Ascending aorta (tissue), 2 donors: ENCODE measurements at places on chromosomes 7 and 10.

DNA sequence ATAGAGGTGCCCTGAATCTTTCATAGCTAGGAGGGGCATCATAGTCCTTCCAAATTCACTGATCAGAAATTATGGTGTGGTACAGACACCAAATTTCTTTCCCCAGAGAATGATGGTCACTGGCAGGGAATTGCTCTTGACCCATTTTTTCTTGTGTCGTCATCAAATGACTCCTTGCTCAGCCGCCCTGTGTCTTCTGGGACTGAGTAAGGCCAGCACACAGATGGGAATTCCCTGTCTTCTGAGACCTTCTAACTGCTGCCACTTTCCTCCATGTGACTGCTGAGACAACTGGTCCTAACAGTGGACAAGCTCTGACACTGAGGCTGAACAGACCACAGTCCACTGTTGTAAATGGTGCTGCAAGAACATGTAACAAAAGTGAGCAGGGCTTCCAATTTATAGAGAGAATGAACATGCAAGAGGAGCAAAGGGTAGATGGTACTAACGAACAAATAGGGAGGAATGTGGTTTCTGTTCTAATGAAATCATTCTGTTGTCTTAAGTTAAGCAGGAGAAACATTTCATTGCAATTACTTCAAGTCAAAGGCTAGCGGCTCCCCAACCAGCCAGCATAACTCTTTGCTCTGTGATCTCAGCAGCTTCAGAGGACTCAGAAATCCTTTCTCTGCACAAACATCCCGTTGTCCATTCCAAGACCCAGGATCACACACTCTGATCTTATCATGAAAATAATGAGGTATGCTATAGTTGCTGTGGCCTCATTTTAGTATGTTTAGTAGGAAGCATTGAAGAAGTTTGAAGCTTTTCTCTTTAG lies 235.9 kb upstream of the PRSS1 start:
- DNase-seq, result no peak
- no peak overlapping the region for H3K27ac ChIP-seq
- no peaks in the 10 kb centered on the region for H3K4me1 ChIP-seq
- H3K27me3 ChIP-seq, result no peaks in the 10 kb centered on the region
- no peaks in the 10 kb centered on the region for H3K36me3 ChIP-seq

DNA sequence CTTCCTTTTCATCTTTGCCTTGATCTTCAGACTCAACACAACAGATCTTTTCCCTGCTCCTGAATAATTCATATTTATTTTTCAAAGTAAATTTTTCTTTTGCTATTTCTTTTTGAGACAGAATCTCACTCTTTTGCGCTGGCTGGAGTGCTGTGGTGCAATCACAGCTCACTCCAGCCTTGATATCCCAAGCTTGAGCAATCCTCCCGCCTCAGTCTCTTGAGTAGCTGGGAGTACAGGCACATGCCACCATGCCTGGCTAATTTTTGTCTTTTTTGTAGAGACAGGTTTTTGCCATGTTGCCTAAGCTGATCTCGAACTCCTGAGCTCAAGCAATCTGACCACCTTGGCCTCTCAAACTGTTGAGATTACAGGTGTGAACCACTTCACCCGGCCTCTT lies 9.2 kb downstream of the RTKN2 start:
- no peak overlapping the region for H3K4me3 ChIP-seq
- DNase-seq, result no peak
- H3K4me1 ChIP-seq, result no peaks in the 10 kb centered on the region

GRCh38 chr7:12727455-12728191 lies 40.2 kb downstream of the ARL4A start:
- H3K27me3 ChIP-seq, result no peaks in the 10 kb centered on the region
- H3K36me3 ChIP-seq, result no peaks in the 10 kb centered on the region
- DNase-seq, result no peak

DNA sequence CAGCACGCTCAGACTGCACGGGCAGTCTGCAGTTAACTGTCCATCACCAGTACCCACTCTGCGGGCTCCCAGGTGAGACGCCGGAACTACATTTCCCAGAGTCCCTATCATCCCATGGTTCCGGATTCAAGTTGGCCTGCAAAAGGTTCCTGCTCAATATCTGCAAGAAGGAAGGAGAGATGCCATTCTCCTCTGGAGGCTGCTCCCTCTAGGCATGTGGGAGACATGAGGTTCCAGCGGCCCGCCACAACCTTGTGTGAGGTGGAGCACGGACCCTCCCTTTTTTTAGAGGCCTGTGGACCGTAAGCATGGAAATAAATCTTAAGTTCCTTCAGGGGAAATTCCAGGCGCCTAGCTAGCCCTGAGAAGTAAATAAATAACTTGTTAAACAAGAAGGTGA lies 29.7 kb downstream of the NUP42 start:
- H3K36me3 ChIP-seq, result no peaks in the 10 kb centered on the region
- no peaks in the 10 kb centered on the region for H3K4me1 ChIP-seq
- no peak for DNase-seq
- no peak overlapping the region for H3K4me3 ChIP-seq

- H3K36me3 ChIP-seq, result peaks cover 9% of the 10 kb centered on the region
- no peak for DNase-seq
- no peak overlapping the region for H3K4me3 ChIP-seq
- no peak overlapping the region for H3K27ac ChIP-seq
- H3K4me1 ChIP-seq, result no peaks in the 10 kb centered on the region
These were observed 8.3 kb upstream of the BCL7B start for GRCh38 chr7:73565675-73566340.

DNA sequence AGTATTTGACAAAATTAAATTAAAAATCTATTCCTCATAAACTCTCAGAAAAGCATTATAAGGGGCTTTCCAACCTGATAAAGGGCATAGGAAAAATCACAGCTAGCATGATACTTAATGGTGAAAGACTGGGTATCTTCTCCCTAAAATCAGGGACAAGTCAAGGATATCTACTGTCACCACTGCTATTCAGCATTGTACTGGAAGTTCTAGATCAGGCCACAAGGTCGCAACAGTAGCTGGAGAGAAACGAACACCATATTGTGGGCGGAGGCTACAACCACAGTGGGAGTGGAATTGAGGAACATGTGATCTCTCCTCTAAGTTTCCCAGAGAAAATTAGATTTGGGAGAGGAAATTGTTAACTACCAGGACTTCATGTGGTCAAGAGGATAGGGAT lies 70.0 kb upstream of the NAMPT start:
- no peak overlapping the region for H3K27ac ChIP-seq
- no peaks in the 10 kb centered on the region for H3K4me1 ChIP-seq
- H3K4me3 ChIP-seq, result no peak overlapping the region

GRCh38 chr10:121687095-121687813 lies 89.0 kb upstream of the FGFR2 start:
- H3K36me3 ChIP-seq, result no peaks in the 10 kb centered on the region
- H3K4me1 ChIP-seq, result peaks cover 5% of the 10 kb centered on the region
- H3K27me3 ChIP-seq, result no peaks in the 10 kb centered on the region
- no peak overlapping the region for H3K27ac ChIP-seq
- H3K4me3 ChIP-seq, result no peak overlapping the region

DNA sequence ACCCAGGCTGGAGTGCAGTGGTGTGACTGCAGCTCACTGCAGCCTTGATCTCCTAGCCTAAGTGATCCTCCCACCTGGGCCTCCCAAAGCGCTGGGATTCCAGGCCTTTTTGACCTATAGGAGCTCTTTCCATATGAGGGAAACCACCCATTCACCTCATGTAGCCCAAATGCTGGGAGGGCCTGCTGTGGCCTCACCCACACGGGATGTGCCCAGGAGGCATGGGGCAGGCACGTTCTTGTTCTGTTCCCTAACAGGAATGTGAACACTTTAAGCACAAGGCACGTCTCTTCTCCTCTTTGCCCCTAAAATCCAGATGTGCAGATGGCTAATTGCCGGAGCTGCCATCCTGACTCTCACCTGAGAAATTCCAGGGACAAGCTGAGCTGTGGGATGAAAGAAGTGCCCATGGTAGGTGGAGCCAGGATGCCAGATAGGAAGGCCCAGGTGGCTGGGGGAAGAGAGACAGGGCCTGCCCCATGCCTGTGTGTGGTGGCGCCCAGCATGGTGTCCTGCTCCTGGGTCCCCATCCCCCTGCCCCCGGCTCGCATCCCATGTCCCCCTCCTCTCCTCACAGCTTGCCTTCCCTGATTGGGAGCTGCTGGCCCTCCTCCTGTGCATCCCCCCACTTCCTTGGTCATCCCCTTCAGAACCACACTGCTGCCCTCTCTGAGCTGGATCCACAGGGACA lies 17.3 kb downstream of the CAMK2B start:
- no peaks in the 10 kb centered on the region for H3K4me1 ChIP-seq
- no peaks in the 10 kb centered on the region for H3K36me3 ChIP-seq
- no peaks in the 10 kb centered on the region for H3K27me3 ChIP-seq
- DNase-seq, result no peak
- no peak overlapping the region for H3K27ac ChIP-seq

DNA sequence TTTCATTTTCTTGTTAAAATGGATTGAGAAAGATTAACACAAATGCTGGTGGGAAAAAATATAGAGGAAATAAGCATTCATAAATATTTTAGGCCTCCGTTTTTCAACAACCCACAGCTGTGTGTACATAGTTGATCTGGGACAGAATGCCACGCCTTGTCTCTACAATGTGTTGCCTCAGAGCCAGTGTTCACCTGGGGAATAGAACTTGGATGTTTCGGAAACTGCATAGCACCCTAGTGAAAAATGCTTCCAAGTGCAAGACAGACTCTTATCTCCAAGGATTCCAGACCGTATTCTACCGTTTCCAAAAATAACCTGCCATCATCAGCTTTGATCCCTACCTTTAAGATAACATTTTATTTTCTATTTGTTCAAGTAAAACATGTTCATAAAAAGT lies 260.9 kb downstream of the SDK1 start:
- no peak for DNase-seq
- H3K4me3 ChIP-seq, result no peak overlapping the region
- no peak overlapping the region for H3K27ac ChIP-seq
- no peaks in the 10 kb centered on the region for H3K27me3 ChIP-seq
- no peaks in the 10 kb centered on the region for H3K36me3 ChIP-seq

DNA sequence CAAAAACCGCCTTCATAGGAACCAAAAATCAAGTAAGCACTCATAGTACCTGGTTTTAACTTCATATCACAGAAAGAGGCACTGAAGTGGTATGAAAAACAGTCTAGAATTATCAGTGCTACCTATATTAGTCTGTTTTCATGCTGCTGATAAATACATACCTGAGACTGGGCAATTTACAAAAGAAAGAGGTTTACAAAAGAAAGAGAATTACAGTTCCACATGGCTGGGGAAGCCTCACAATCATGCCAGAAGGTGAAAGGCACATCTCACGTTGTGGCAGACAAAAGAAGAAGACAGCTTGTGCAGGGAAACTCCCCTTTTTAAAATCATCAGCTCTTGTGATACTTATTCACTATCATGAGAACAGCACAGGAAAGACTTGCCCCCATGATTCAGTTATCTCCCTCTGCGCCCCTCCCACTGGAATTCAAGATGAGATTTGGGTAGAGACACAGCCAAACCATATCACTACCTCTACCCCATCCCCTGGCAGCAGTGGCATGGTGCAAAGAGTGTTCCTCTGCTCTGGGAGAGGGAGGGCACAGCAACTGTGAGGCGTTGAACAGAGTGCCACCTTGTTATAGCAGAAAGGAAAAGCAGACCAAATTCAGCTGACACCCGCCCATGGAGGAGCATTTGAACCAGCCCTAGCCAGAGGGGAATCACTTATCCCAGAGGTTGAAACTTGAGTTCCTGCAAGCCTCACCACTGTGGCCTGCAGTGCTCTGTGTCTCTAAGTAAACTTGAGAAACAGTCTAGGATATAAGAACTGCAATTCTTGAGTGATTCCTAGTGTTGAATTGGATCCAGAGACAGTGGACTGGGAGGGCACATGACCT lies 61.9 kb upstream of the PTPRZ1 start:
- no peak overlapping the region for H3K4me3 ChIP-seq
- no peaks in the 10 kb centered on the region for H3K36me3 ChIP-seq
- H3K27me3 ChIP-seq, result no peaks in the 10 kb centered on the region
- DNase-seq, result no peak
- no peak overlapping the region for H3K27ac ChIP-seq

DNA sequence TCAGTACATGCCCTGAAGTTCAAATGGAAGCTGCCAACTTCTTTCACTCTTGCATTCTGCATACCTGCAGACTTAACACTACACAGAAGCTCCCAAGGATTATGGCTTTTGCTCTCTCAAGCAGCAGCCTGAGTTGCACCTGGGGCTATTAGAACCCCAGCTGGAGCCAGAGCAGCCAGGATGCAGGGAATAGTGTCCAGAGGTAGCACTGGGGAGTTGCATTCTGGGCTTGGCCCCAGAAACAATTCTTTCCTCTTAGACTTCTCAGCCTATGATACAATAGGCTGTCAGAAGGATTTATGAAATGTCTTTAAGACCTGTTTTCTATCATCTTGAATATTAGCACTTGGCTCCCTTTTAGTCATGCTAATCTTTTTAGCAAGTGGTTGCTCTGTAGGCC lies 886.7 kb upstream of the GHITM start:
- no peaks in the 10 kb centered on the region for H3K36me3 ChIP-seq
- no peak overlapping the region for H3K4me3 ChIP-seq
- H3K27me3 ChIP-seq, result no peaks in the 10 kb centered on the region
- H3K27ac ChIP-seq, result no peak overlapping the region
- DNase-seq, result no peak

DNA sequence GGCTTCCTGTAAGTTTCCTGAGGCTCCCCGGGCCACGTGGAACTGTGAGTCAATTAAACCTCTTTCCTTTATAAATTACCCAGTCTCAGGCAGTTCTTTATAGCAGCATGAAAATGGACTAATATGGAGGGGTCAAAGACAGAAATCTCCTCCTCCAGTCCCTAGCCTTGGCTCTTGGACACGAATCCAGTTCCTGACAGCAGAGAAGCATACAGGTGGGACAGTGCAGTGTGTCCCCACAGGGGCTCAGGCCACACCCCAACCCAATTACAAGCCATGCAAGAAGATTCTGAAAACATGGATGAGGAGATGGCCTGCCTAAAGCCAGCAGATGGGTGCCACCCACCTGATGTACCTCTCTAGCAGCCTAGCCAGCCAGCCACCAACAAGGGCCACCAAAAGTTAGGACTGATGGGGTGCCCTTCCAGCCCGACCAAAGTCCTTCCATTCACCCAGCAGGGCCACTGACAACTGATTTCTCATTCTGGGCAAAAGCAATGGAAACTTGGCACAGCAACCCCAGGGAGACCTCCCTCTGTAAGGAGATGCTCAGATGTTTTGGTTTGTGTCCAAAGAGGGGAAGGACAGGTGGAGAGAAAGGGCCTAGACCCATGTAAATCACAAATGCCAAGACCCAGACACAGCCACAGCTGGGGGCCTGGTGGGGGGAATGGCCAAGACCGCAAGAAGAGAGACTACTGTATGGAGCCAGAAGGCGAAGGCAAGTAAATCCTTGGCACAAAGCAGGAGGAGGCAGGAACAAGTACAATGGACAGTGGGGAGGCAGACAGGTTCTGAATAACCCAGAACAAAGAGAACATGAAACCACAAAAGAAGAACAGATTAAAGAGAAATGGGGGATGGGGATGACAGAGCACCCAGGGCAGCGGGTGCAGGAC lies 13.6 kb downstream of the GPRIN2 start:
- no peaks in the 10 kb centered on the region for H3K27me3 ChIP-seq
- H3K36me3 ChIP-seq, result no peaks in the 10 kb centered on the region
- no peak overlapping the region for H3K27ac ChIP-seq
- DNase-seq, result peak; percentile 64
